Metanephros (tissue), 2 donors: ENCODE measurements at places on chromosomes 5 and 9. TPM values are rescaled to one million over a fixed set of nuclear protein-coding genes. Genes with fewer than 3 reads are reported as not detected.

Gene EQTN
- 1.4 TPM for total RNA-seq

Gene COL5A1
- 192 TPM for total RNA-seq

Gene LCN15
- not detected for total RNA-seq

Gene C9
- not detected for total RNA-seq

Gene PAPPA
- total RNA-seq: 6.8 TPM

Gene PCDHGB7
- 15.8 TPM for total RNA-seq

Gene CDC20B
- total RNA-seq: 0.29 TPM

Gene GADD45G
- total RNA-seq: 8.6 TPM

Gene CD72
- 3.3 TPM for total RNA-seq
